ENCODE measurements at places on chromosomes 4 and X.
A peak's percentile ranks its signal among the peaks of the same experiment; 100 is the strongest.

GRCh38 chr4:98528882-98529281, 129.5 kb downstream of the TSPAN5 start:
- DNase-seq: no peak

DNA sequence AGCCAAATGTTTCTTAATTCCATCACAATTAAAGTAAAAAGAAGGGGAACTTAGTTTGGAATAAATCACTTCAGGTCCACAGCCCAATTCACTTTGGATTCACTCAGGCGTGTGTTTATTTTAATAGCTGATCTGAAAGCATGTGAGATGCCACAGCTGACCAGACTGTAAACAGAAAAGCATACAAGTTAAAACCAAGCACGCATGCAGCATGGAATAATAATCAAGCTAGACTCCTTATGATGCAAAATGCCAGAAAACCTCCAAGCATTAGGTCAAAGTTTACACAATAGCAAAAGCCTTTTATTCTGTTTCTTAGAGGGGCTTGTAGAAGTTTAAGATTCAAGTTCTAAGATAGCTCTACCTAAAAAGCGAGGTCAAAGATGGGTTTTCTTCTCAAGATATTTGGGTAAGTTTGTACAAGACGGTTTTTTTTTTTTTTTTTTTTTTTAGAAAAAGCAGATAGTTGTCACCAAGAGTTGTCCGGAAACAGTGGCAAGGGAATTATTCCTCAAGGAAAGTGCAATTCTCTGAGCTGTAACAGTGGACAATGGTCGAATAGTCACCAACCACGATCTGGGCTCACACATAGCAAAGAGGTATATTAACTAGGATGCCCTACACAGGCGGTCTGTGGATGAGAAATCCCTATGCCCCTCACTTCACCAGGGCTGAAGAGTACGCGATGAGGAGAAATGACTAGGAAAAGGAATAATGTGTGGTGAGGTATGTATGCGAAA, 763 bp upstream of the PRRG1 start:
- DNase-seq: peak; percentile 1

- DNase-seq: no peak
Measured at GRCh38 chrX:69374569-69374968, 129.6 kb upstream of the NALF2 start.

DNA sequence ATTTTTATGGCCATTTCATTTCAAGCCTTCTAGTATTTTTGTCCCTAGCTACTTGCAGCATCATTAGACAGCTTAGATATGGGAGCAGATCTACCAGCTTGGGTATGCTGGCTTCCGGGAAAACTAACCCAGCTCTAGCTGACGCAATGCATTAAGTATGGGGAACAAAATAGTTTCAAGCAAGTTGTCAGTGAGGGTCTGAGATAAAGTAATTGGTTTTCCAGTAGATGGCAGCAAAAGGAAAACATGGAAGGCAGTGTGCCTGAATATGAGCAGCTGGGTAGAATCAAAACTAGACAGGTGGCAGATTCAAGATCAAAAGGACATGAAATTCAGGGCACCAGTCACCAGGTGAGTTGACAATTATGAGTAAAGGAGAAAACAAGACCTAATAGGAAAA, 340.9 kb upstream of the CTSO start:
- DNase-seq: peak; percentile 26

DNA sequence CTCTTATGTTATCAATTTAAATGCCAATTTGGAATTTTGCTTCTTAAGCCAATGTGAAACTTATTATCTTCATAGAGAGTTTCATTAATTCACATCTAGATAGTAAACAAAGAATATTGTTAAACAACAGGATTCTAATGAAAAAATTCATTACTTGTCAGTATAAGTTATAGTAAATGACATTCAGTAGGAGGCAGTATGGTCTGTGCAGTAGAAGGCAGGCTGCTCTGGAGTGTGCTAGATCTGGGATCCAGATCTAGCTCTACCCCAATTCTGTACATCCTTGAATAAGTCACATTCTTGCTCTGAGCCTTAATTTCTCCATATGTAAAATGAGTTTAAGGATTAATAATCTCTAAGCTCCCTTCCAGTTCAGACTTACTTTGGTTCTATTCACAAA, 202.7 kb upstream of the POU3F4 start:
- DNase-seq: no peak

GRCh38 chrX:8305350-8305749, 134.3 kb upstream of the VCX2 start:
- DNase-seq: no peak

DNA sequence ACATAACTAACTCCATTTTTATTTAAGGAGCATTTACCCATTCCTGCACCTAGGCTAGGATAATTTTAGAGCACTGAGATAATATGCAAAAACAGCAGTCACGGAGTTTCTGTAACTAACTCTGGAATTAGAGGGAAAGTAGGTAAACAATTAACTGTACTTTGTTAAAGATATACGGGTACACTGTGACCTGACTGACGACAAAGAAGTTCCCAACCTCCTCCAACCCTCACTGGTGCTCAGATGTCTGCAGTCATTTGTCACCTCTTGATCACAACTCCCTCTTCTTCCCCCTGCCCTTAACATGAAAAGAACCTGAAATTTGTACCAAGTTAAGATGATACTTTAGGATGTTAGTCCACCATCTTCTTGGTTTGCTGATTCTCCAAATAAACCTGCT, 42.0 kb upstream of the TAPT1 start:
- DNase-seq: no peak

DNA sequence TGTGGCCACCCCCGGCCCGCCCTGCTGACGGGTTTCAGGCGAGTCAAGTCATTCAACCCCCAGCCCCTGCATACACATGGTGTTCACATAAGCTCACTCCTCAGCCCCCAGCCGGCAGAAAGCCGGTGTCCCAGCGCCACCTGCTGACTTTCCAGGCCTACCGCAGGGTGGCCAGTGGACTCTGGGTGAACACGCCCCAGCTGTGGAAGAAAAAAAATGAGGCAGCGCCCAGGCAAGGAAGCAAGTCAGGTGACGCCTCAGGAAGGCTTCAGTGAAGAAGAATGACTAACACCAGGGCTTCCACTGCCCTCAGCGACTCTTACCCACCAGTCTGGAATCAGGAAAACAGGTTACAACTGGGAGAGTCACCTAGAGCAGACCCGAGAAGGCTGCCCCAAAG, 15.8 kb downstream of the BCAP31 start:
- peak; percentile 72 for DNase-seq

GRCh38 chrX:97529536-97530200, 646.0 kb downstream of the RPA4 start:
- no peak for DNase-seq
